ENCODE measurements at places on chromosomes 1 and 21.

- no peak for DNase-seq
Measured at GRCh38 chr1:44261962-44262361, 48.7 kb downstream of the DMAP1 start.

GRCh38 chr21:40997831-40998230, 150.9 kb upstream of the DSCAM start:
- no peak for DNase-seq

DNA sequence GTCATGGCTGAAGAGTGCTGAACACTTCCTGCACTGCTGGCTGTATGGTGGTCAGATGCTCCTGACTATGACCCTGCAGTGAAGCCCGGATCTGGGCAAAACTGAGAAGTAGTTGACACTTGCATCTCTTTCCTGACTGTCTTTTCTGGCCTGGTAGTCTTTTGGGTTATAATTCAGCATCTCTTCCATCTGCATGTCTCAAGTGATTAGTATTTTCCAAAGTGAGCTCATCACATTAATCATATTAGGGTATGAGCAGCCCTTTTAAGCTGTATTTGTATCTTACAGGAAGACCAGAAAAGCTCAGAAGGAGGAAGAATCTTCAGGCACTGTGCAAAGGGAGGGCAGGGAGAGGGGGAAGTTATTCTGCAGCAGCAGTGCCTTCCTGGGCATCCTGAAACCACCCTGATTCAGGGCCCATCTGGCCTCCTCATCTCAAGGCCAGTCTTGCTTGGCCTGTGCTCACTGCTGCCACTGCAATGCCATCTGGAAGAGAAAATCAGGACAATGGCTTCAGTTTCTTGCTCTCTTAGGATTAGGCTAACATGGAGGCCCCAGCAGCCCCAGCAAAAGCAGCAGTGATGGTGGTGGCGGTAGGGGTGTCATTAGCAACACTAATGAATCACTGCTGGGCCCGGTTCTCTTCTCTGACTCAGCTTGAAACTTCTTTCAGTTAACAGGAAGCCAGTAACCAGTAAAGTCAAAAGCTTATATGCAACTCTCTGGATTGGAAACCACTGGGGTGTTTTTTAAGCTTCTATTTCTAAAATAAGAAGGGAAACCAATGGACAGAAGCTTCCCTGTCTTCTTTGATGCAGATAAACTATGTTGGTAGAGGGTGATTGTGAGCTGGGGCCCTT, 63.3 kb upstream of the WDR26 start:
- DNase-seq = no peak

GRCh38 chr1:175217721-175218531, 25.4 kb upstream of the KIAA0040 start:
- DNase-seq = no peak

DNA sequence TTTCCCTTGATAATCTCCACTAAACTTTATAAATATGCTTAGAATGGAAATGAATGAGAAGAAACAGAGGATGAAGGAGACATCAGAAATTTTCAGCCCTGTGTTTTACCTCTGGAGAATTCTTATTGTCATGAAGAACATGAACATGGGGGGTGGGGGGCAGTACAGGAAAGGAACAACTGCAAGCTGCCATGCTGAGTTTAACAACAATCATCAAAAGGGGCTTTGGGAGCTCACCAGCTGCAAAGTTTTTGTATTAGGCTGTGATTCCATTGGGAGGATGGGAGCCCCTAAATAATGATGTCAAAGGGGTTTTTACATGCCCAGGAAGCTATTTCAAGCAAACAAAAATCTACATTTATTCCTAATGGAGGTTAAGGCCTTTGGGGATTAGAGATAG, 103.3 kb downstream of the AKT3 start:
- no peak for DNase-seq
